ENCODE measurements at places on chromosomes 16 and 17. TPM values are rescaled to one million over a fixed set of nuclear protein-coding genes. Genes with fewer than 3 reads are reported as not detected.
A peak's percentile ranks its signal among the peaks of the same experiment; 100 is the strongest.

The ZDHHC7 gene
- total RNA-seq: 61.1 TPM

GRCh38 chr16:2420035-2420434, 9.2 kb upstream of the CCNF start:
- no peaks in the 10 kb centered on the region for H3K27me3 ChIP-seq
- no peak overlapping the region for H3K27ac ChIP-seq
- no peak for DNase-seq
- H3K4me3 ChIP-seq: no peak overlapping the region

- H3K4me1 ChIP-seq: peaks cover 5% of the 10 kb centered on the region
- H3K36me3 ChIP-seq: peaks cover 20% of the 10 kb centered on the region
- H3K27me3 ChIP-seq: no peaks in the 10 kb centered on the region
- H3K4me3 ChIP-seq: no peak overlapping the region
Observed at GRCh38 chr17:63395075-63395805, 50.9 kb downstream of the CYB561 start.

DNA sequence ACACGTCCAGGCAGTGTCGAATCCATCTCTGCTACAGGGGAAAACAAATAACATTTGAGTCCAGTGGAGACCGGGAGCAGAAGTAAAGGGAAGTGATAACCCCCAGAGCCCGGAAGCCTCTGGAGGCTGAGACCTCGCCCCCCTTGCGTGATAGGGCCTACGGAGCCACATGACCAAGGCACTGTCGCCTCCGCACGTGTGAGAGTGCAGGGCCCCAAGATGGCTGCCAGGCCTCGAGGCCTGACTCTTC, 7.2 kb upstream of the CD68 start:
- H3K4me1 ChIP-seq: peaks cover 15% of the 10 kb centered on the region

GRCh38 chr17:4514779-4515178, 16.1 kb downstream of the SPNS2 start:
- DNase-seq: no peak
- no peak overlapping the region for H3K4me3 ChIP-seq
- H3K4me1 ChIP-seq: no peaks in the 10 kb centered on the region
- H3K36me3 ChIP-seq: no peaks in the 10 kb centered on the region

The IL21R gene
- 6.3 TPM for total RNA-seq

The NLK gene
- total RNA-seq: 27.0 TPM

GRCh38 chr17:28317966-28318758, 838 bp upstream of the TMEM97 start:
- H3K27me3 ChIP-seq: peaks cover 3% of the 10 kb centered on the region
- H3K4me3 ChIP-seq: peak overlapping the region; percentile 36
- H3K4me1 ChIP-seq: peaks cover 9% of the 10 kb centered on the region
- peak overlapping the region; percentile 36 for H3K27ac ChIP-seq
- no peak for DNase-seq
- H3K36me3 ChIP-seq: no peaks in the 10 kb centered on the region

DNA sequence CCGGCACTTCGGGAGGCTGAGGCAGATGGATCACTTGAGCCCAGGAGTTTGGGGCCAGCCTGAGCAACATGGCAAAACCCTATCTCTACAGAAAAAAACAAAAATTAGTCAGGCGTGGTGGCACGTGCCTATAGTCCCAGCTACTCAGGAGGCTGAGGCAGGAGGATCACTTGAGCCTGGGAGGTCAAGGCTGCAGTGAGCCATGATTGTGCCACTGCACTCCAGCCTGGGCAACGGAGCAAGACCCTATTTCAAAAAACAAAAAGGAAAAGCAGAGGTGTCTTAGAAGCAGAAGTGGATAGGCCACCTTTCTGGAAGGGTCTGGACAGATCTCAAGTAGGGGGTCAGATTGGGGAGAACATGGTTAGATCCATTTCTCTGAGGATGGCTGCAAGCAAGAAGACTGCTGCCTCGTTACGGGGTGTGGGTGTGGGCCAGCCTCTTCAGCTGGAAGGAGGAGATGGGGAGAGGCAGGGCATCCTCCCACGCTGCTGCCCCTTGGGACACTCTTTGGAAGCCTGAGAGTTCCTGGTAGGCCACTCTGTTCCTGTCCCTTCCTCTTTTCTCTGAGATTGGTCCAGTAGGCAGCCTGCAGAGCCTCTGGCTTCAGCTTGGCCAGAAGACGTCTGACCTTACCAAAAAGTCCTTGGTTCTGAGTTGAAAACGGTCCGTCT, 208.0 kb downstream of the MSI2 start:
- no peak overlapping the region for H3K4me3 ChIP-seq
- H3K27ac ChIP-seq: no peak overlapping the region
- DNase-seq: no peak
- no peaks in the 10 kb centered on the region for H3K36me3 ChIP-seq
- H3K27me3 ChIP-seq: no peaks in the 10 kb centered on the region

DNA sequence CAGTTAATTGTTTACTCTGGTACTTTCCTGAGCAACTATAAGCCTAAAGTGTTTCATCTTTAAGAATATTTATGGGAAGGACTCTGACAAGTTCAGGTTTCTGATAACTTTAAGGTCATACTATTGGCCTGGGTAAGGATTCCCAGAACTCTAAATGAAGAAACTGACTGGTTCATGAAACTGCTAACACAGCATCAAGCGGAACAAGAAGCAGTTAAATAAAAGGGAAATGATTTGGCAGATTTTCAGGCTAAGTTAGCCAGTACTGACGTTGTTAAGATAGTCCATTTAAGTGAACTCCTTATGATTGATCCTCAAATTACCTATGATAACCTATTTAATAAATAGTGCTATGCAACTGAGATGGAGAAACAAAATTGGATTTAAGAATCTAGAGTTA, 101.6 kb upstream of the CES5A start:
- no peaks in the 10 kb centered on the region for H3K4me1 ChIP-seq
- DNase-seq: no peak
- H3K27me3 ChIP-seq: no peaks in the 10 kb centered on the region
- no peak overlapping the region for H3K4me3 ChIP-seq
- no peaks in the 10 kb centered on the region for H3K36me3 ChIP-seq

DNA sequence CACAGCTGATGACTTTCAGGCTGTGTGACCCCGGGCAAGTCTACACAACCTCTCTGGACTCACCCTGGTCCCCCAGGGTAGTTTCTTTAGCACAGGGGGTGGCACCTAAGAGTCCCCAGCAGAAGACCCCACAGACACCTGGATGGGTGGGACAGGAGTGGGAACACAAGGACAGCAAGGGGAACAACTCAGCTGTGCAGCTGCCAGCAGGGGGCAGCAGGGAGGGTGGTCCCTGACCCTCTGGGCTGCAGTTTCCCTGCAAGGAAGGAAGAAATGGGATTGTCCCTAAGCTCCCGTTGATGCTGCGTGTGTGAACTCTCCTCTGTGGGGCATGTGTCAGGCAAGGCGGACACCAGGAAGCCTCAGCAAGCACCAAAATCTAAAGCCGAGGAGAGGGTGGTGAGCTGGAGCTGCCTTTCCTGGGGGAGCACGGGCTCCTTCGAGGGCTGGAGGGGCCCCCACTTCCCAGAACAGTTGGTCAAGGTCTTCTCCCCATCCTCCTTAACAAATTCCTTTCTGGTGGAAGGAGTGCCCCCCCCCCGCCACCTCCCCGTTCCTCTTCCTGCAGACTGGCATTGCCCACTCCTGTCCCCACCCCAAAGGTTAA, 24.1 kb upstream of the CDH5 start:
- no peaks in the 10 kb centered on the region for H3K27me3 ChIP-seq
- no peak overlapping the region for H3K27ac ChIP-seq
- no peak overlapping the region for H3K4me3 ChIP-seq
- no peaks in the 10 kb centered on the region for H3K36me3 ChIP-seq
- peaks cover 10% of the 10 kb centered on the region for H3K4me1 ChIP-seq

- H3K27me3 ChIP-seq: no peaks in the 10 kb centered on the region
- no peaks in the 10 kb centered on the region for H3K4me1 ChIP-seq
- no peak overlapping the region for H3K4me3 ChIP-seq
- H3K27ac ChIP-seq: no peak overlapping the region
- H3K36me3 ChIP-seq: no peaks in the 10 kb centered on the region
Observed at GRCh38 chr17:11023639-11024479, 186.0 kb upstream of the PIRT start.

The AHSP gene
- total RNA-seq: not detected

The RRN3 gene
- total RNA-seq: 43.1 TPM

Data from lung (tissue), 17 donors.